ENCODE measurements at places on chromosomes 16 and 17. TPM values are rescaled to one million over a fixed set of nuclear protein-coding genes. Genes with fewer than 3 reads are reported as not detected.

- DNase-seq = no peak
Observed at GRCh38 chr16:85593494-85594221, 19.5 kb upstream of the GSE1 start.

- DNase-seq = no peak
Observed at GRCh38 chr17:63635787-63636186, 13.6 kb downstream of the MAP3K3 start.

GRCh38 chr17:36627101-36627500 lies 25.7 kb downstream of the MRM1 start:
- no peak for DNase-seq

DNA sequence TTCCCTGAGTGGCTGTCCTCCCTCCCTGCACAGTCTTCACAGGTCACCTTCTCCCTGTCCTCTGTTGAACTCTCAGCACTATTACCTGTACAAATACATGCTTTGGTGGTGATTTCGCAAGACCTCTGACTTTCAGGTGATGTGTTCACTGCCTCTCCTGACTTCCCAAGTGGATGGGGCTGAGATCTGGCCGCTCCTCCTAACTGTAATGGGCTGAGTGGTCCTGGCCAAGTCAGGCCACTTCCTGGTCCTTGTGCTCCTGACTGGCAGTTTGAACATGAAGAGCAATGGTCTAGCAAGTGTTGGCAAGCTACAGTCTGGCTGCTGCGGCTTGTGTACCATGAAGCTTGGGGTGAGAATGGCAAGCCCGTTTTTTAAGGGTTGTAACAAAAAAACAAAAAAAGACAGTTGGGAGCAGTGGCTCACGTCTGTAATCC lies 11.7 kb upstream of the TMED6 start:
- no peak for DNase-seq

- no peak for DNase-seq
Observed at GRCh38 chr16:31393056-31393455, at the start of gene ITGAD. Gene ITGAD (plus strand): TSS chr16:31393335. CDS start chr16:31393361, 26 bp downstream.

GRCh38 chr16:51440131-51440889 lies 289.2 kb upstream of the SALL1 start:
- DNase-seq = no peak

DNA sequence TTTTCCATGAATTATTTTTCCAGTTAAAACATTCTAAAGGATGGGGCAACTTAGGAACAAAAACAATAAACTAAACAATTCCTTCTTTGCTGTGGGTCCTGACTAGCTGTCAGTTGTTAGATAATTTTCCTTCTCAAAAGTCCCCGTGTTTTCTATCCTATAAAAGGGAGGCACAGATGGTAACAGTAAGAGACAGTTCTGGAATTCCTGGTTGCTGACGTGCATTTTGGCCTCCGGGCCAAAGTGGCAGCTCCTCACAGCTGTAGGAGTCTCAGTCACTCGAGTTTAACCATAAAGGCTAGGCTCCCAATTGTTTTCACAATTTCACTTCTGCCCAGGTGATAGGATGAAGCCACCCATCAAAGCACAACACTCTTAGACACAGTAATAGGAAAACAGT lies 77.0 kb upstream of the ZNF423 start:
- DNase-seq = peak; percentile 51

DNA sequence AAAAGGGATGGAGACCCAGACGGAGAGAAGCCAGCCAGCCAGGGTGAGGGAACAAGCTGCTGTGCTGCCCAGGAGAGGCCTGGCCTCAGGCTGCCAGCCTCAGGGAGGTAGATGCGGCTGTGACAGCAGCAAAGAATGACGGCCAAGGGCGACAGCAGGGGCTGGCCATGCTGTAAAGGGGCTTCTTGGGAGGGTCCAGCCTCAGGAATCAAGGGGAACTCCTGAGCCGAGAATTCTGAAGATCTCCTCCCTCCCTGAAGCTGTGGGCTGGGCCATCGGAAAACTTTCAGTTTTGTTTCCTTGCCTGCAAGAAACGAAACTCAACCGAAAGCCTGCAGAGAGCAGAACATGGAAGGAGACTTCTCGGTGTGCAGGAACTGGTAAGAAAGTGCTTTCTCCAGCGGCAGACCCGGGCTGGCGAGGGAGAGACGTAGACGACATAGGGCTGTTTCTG lies at the start of gene XAF1:
Gene XAF1, plus strand, starts transcription at position 316 of the 454 bp plus-strand sequence. Its CDS starts 33 bp downstream, at position 349.
- peak; percentile 40 for DNase-seq

The TP53TG3F gene
- not detected for total RNA-seq

The NCBP3 gene
- total RNA-seq = 17.8 TPM

The CYGB gene
- total RNA-seq = 28.0 TPM

The CTRL gene
- total RNA-seq = 0.37 TPM

The C17orf100 gene
- 0.47 TPM for total RNA-seq

The TP53TG3B gene
- not detected for total RNA-seq
